ENCODE measurements at places on chromosomes 1 and 21.

GRCh38 chr21:18468790-18469189, 65.2 kb upstream of the TMPRSS15 start:
- no peak for DNase-seq

GRCh38 chr1:19768353-19769210, 31.1 kb downstream of the TMCO4 start:
- DNase-seq = no peak

- DNase-seq = no peak
These were observed 57.9 kb downstream of the FGGY start for GRCh38 chr1:59354709-59355337.

DNA sequence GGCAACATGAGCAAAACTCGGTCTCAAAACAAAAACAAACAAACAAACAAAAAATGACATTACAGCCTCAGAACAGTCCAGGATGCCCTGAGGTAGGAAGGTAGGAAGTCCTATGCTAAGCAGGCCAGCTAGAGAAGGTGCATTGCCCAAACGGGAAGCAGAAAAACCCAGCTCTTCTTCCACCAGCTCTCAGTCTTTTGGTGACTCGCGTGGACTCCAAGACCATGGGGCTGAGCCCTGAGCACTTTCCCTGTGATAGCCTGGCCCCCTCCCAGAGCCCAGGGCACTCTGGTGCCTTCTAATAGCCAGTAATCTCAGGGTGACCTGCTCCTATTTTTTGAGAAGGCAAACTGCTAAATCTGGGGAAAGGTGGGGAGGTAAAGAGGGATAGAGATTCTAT, 16.1 kb downstream of the PHLDA3 start:
- DNase-seq = no peak

- DNase-seq = no peak
These were observed 19.9 kb downstream of the RPL5 start for GRCh38 chr1:92851729-92852128.

- DNase-seq = no peak
These were observed 69.8 kb downstream of the ITGB3BP start for GRCh38 chr1:63453232-63453631.

- no peak for DNase-seq
These were observed 6.3 kb downstream of the ZBTB8B start for GRCh38 chr1:32470991-32471694.

DNA sequence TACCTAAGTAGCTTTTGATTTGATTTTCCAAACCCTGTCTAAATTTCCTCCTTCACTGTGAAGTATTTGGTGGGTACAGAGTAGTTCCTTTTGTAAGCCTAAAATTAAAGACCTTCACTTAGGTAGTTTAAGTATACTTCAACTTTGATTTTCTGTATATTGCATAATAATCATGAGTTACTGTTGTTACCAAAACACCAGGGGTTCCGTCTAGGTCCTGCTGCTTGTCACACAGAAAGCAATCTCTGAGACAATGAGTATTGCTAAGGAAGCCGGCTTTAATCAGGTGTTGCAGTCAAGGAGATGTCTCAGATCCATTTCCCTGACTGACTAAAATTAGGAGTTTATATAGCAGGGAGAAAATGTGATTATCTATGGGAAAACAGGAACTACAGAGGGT, 15.3 kb downstream of the RPS6KC1 start:
- DNase-seq = no peak

DNA sequence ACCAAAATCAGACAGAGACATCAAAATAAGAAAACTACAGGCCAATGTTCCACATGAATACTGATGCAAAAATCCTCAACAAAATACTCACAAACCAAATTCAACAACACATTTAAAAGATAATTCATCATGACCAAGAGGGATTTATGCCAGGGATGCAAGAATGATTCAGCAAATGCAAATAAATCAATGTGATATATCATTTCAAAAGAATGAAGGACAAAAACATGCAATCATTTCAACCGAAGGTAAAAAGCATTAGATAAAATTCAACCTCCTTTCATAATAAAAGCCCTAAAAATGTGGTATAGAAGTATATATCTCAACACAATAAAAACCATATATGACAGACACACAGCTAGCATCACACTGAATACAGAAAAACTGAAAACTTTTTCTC, 81.5 kb upstream of the LYPLAL1 start:
- DNase-seq = no peak

- DNase-seq = no peak
These were observed 79.8 kb upstream of the HAO2 start for GRCh38 chr1:119288751-119289150.

DNA sequence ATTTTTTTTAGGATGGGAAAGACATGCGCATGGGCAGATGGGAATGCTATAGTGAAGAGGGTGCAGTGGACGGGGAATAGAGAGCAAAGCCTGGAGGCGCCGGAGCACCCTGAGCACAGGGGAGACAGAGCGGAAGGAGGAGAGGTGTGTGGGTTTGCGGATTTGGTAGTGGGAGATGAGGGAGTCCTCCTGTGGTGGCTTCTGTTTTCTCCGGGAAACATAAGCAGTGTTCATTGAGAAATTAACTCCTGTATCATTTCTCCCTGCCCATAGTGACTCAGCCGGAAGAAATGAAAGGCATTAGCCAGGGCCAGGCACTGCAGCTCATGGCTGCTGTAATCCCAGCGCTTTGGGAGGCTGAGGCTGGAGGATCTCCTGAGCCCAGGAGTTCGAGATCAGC, 4.7 kb upstream of the PTPRF start:
- DNase-seq = peak; percentile 62

DNA sequence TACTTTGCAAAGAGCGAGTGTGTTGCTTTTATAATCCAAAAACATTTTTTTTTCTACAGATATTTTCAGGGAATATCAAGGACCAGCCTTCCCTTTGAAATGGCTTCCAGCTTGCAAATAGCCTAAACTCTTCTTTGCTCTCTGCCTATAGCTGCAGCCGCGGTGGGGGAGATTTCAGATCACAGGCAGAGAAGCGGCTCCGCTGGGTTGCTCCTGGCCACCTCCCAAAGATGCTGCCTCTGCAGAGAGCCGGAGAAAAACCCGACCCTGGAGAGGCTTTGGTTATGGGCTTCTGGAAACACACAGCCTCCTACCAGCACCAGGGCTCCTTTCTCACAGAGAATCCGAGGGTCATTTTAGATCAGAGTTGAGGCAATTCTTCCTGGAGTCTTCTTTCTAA, 18.6 kb upstream of the PAX7 start:
- DNase-seq = no peak

DNA sequence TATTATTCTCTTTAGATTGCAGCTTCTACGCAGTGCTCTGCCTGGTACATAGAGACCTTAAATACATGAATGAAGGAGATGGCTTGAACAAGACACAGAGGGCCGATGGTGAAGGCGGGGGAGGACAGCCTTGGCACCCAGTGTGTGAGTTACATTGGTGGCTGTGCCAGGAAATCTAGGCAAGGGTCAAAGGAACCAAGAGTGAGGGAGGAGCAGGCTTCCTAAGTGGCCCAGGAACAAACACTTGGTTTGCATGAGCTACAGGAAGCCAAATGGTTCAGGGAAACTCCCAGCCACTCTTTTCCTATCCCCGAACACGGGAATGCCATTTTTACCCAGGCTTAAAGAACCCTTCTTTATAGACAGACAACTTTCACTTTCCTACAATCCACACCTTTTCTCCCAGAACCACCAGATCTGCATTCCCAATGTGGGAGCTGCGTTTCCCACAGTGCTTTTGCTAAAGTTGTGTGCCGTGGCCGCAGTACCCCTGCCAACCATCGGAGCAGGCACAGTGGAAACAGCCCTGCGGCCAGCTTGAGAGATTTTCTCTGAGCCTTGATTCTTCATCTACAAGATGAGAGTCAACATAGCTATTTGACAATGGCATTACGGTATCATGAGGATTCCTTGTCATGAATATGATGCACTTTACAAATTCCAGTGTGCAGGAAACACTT, 3.5 kb upstream of the CLEC20A start:
- no peak for DNase-seq

GRCh38 chr1:22919341-22920025, 53.2 kb downstream of the LACTBL1 start:
- DNase-seq = no peak

GRCh38 chr21:44767834-44768831, 33.5 kb downstream of the UBE2G2 start:
- DNase-seq = no peak

DNA sequence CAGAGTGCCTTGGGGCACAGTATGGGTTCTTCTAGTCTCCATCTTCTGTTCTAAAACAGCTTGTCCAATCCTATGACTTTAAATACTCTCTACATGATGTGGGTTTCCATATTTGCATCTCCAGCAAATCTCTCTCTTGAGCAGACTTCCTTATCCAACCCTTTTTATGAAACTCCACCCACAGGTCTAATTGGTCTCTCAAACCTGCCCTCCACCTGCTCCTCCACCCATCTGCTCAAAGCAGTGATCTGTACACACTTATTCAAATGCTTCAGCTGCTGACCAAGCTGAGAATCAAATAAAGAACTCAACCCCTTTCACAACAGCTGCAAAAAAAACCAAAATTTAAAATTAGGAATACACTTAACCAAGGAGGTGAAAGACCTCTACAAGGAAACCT, 11.5 kb downstream of the MCOLN2 start:
- no peak for DNase-seq

- DNase-seq = no peak
These were observed 478.9 kb upstream of the VAMP3 start for GRCh38 chr1:7292036-7292681.

- DNase-seq = no peak
These were observed 2.5 kb downstream of the SLAMF6 start for GRCh38 chr1:160520582-160520981.

- DNase-seq = no peak
These were observed 169.9 kb downstream of the HS2ST1 start for GRCh38 chr1:87084244-87084836.

GRCh38 chr21:38651570-38651969, 153.3 kb upstream of the ERG start:
- no peak for DNase-seq

GRCh38 chr1:220768126-220768601, 18.5 kb upstream of the MTARC1 start:
- DNase-seq = no peak
